ENCODE measurements at places on chromosomes 2 and 18.

DNA sequence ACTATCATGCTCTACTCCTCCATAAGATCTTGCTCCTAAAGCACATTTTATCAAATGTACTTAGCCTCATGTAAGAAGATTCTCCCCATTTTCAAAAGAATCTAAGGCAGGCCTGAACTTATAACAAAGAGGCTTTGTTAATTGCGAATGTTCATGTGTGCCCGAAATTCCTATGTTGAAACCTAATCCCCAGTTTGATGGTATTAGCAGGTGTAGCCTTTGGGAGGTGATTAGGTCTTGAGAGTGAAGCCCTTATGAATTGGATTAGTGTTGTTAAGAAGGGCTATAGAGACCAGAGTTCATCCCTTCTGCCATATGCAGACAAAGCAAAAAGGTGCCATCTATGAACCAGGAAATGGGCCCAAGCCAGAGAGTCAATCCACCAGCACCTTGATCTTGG, 234.5 kb downstream of the PAX3 start:
- DNase-seq, result no peak

DNA sequence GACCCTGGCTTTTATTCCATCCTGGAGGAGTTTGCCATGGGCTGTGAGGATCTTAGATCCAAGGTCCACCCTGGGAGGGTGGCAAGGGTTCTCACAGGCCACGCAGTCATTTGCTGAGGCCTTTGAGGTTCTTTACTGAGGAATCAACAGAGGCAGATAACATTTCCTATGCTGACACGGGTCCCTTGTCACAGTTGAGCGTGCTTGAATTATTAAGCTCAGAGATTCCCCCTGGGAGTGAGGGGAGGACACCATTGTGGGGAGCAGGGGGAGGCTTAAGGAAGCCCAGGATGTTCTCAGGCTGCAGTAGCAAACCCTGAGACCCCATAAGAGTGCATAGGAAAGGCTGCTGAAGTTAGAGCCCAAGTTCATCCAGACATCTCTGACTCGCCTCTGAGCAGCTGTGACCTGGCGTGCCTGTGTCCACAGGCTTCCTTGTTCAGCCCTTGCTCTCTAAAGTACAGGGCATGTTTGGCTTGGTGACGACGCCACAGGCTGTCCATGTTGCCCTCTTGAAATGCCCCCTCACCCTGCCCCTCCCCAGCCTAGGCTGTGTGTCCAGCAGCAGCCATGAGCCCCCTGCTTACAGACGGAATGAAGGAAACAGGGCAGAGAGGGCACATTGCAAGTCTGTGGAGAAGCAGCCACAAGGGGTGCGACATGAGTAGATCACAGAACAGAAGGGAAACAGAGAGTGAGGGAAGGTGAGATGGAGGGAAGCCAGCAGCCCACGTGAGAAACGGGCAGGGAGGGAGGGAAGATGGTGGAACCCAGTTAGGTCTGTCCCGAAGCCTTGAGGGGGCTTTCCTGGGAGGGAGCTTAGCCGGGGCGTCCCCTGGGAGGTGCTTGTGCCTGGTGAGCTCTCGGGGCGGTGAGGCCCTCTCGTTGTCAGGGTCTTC, 34.0 kb downstream of the NAPG start:
- no peak for DNase-seq

GRCh38 chr18:57898506-57899124, 95.5 kb upstream of the ATP8B1 start:
- DNase-seq, result no peak

DNA sequence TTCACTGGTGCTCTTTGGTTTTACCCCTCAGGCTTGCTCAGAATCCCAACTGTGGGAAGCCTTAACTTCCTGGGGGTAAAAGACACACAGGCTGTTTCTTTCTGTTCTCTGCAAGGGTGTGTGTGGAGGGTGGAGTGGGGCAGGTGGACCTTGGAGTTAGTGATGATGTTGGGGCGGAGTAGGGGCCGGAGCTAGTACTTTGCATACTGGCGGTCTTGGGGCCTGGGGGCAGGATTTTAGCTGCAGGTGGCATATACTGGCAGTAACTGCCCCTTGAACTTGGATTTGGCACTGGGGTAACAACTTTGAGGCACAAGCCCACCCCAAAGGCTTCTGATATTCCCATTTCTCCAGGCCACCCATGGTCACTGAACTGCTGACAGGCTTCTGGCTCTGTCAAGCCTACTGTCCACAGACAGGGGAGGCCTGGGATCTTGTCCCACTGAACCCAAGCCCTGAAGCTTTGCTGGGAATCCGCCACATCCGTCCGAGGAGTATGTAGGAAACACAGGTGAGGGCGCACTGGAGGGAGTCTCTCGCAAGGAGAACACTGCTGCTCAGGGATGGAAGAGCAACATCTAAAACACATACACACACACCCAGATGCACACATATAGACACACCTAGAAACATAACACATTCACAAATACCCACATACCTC, 258.9 kb downstream of the DYSF start:
- DNase-seq, result no peak

DNA sequence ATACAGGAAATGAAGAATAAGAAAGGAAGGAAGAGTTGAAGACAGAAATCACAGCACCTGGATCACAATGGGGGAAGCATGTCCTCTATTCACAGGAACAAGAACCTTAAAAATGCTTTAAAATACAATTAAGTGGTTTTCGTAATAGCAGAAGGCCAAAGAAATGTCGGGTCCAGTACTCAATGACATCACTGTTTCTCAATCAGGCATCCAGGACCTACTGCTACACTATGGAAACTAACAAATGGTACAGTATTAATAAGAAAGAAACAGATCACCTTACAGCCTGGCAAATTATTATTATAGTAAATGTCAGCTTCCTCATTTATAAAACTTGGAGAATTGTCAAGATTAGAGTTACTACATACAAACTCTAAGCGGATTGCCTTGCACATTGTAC, 15.8 kb downstream of the HNRNPLL start:
- DNase-seq, result no peak

GRCh38 chr18:12409469-12409868, 1.7 kb downstream of the PRELID3A start:
- no peak for DNase-seq

GRCh38 chr18:60966876-60967275, 366.4 kb upstream of the CDH20 start:
- no peak for DNase-seq

GRCh38 chr2:102553601-102554000, 65.8 kb upstream of the SLC9A2 start:
- DNase-seq, result no peak

- no peak for DNase-seq
Observed at GRCh38 chr2:241224018-241224850, 35.8 kb downstream of the ANO7 start.

DNA sequence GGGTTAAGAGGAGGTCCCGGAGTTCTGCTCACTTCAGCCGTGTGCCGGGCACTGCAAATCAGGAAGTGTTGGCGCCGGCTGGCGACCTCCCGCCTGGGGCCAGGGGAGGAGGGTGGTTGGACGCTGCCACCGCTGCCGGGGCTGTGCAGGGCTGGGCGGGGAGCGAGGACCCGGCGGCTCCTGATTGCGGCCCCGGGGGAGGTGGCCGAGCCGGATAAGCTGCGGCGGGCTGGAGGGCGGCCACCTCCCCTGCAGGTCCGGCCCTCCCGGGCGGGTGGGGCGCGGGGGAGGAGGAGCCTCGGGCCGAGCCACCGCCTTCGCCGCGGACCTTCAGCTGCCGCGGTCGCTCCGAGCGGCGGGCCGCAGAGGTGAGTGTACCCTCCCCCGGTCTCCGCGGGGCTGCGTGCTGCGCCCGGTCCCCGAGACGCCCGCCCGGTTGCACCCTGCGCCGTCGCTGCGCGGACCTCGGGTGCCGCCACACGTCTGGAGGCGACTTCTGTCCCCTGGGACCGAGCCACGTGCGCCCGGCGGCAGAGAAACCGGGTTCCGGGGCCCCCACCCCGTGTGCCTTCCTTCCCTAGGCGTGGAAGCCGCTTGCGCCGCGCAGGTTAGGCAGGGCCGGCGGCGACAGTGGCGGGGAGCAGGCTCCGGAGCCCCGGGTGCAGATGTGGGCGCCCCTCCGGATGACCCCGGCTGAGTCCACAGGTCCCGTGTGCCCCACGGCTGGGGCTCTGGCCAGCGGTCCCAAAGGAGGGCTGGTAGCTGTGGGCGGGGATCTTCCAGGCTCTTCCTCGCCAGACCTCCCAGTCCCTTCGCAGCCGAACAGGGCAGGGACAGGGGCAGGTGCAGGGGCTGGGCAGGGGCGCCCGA, at the start of gene STEAP3:
TSS of gene STEAP3 (plus strand) at position 314 of the 870 bp plus-strand sequence. CDS start 7,179 bp downstream, outside the sequence.
- no peak for DNase-seq

GRCh38 chr2:175151791-175152190, 16.2 kb downstream of the ATF2 start:
- no peak for DNase-seq

- no peak for DNase-seq
Observed at GRCh38 chr2:206260188-206261012, 14.1 kb upstream of the ZDBF2 start.

DNA sequence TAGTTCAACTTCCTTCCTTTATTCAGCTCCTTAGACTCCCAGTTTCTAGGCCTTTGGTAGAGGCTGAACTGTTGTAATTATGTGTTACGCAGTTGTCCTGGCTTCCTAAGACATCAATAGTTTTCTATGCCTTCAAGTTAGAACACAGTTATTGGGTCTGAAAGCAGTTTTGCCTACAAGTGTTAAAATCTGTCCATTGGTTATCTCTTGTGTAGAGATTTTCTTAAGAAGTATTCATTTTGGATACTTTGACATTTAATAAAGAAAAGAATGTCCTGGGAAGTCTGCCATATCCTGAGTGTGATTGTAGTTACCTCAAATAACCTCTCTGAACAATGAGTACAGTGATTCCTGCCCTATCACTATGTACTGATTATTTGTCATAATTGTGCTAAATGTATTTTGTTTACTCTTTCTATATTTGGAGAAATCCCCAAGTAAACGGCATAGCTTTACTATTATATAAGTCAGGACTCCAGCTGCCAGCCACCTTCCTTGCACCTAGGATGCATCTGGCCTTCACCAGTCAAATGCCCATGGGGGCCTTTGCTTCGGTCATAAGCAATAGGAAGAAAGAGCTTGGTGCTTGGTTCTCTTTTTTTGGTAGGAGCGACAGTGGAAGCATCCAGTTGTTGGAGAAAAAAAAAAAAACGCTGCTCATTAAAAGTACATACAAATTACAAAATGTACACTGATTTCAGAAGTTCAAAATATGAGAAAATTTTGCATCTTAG, 449.5 kb upstream of the PKDCC start:
- no peak for DNase-seq

- no peak for DNase-seq
Observed at GRCh38 chr18:45169610-45170009, 445.7 kb upstream of the SLC14A2 start.

DNA sequence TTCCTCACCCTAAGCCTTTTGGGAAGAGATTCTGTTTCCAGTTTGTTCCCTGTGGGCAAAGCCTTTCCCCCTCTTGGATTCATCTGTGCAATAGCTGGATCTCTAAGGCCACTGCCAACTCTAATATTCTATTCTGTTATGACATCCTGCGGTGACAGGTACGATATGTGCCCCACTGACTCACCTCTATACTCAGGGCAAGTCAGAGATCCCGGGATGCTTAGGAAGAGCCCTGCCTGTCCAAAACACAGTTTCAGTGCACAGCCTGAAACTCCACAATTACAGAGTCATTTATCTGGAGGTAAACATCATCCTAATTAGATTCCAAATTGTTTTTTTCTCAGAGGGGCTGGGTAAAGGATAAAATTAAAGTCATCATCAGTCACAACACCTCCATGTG, 190.2 kb downstream of the TFCP2L1 start:
- no peak for DNase-seq

DNA sequence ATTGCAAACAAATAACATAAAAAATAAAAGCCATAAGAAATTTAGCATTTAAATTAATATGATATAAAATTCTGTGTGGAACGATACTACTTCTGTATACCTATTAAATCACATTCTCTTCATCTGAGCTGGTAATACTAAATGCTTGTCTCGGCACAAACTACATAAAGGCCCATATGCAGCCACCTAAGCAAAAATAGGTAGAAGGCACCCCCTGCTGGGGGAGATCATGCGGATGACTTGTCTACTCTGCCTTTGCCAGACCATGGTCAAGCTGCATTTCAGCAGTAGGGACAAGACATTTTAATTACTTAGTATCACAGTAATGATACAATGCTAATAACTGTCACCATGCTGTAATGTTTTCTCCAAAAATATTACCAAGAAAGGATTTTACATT, 108.0 kb downstream of the CDH19 start:
- DNase-seq, result no peak

DNA sequence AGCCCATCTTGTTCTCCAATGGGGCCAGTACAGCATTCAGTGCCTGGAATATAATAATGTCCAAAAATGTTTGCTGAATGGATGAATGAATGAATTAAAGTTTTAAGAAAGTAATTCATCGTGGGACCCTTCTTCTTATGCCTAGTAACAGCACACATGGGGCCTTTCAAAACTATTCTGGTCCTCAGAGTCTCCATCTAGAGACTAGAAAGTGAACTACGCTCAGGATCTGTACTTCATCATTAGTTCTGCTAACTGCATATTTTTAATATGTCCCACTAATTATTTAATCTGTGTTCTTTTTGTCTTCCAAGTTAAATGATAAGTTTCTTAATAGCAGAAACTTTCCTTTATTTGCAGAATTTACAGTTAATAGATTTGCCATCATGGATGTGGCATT, 172.5 kb downstream of the SMAD2 start:
- no peak for DNase-seq

- no peak for DNase-seq
Observed at GRCh38 chr2:69013840-69014821, 1.2 kb downstream of the ANTXR1 start.

- no peak for DNase-seq
Observed at GRCh38 chr2:188524519-188525113, 232.9 kb downstream of the GULP1 start.

- peak; percentile 43 for DNase-seq
Observed at GRCh38 chr18:48777026-48777743, 173.6 kb downstream of the SMAD7 start.

DNA sequence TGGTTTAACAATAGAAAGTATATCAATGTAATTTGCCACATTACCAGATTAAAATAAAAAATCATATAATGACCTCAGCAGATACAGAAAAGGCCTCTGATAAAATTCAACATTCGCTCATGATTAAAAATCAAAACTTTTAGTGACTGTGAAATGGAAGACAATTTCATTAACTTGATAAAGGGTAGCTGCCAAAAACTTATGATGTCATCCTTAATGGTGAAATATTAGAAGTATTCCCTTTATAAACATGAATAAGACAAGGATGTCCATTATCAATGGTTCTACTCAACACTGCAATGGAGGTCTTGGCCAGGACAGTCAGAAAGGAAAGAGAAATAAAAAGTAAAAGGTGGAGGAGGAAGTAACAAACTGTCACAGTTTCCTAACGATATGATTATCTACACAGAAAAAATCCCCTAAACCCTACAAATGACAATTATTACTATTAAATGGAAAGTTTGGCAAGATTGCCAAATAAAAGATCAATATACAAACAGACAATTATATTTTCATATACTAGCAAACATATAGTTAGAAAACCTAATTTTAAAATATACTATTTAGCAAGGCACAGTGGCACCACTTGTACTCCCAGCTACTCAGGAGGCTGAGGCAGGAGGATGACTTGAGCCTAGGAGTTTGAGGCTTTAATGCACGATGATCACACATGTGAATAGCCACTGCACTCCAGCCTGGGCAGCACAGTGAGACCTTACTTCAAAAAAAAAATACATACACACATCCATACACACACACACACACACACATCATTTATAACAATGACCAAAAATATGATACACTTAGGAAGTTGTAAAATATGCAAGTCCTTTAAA, 12.8 kb downstream of the METTL8 start:
- no peak for DNase-seq

- no peak for DNase-seq
Observed at GRCh38 chr18:3383381-3383915, 66.5 kb upstream of the TGIF1 start.
